ENCODE measurements at places on chromosomes 6 and 20. TPM values are rescaled to one million over a fixed set of nuclear protein-coding genes. Genes with fewer than 3 reads are reported as not detected.
A peak's percentile ranks its signal among the peaks of the same experiment; 100 is the strongest.

DNA sequence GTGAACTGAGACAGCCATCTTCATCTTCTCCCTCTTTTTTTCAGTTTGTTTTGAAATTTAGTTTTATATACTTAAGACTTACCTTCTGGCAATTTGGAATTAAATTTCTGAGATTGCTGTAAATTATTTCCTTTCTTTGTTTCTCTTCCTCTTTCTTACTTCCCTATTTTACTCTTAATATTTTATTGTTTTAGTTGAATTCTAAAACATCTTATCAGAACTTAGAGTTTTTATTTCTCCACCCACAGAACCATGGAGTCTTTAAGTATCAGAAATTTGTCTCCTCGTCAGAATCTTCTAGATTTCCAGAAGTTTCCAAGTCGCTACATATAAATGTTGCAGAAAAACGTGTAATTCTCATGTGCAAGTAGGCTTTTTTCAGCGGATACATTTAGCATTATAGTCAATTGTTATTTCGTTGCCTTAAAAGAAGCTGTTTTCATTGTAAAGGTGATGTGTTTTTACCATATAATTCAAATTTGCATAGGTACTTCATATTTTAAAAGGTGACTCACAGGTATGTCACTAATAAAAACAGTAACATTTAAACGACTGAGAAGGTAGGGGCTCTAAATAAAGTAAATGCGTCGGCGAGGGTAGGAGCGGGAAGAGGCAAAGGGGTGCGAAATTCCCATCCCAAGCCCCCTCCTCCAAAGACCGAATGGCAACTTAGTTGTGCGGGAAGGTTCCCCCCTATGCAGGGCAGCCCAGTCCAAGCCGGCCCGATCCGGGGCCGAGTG lies 866 bp upstream of the MYO6 start:
- DNase-seq = no peak

DNA sequence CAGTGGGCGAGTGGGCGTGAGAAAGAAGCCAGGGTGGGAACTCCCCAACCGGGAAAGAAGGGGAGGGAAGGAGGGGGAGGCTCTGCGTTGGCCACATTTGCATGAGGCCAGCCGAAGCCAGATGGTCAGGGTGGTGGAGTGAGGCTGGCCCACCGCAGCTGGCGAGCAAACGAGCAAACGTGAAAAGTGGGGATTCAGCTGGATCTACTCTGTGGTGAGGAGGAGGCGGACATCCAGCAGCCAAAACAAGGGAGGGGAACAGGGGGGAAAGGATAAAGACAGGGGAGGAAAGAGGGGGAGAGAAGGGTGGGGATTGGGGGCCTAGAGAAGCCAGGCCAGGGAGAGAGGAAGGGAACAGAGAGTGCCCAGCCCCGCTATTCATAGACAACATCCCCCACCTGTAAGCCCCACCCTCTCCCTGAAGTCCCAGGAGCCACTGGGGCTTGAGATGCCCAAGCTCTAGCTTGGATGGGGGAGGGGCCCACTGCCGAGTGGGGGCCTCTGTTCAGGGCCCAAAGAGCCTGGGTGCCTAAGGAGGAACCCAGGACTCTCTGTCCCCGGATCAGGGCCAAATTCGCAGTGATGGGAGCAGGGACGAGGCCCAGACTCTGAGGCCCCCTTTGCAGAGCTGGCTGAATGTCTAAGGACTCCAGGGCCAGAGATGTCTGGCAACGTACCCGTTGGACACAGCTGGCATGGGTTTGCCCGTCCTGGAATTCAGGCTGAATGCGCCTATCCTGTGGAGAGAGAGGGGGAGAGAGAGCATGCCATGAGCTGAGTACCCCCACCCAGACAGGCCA lies 45.1 kb downstream of the CPNE5 start:
- no peak for DNase-seq

DNA sequence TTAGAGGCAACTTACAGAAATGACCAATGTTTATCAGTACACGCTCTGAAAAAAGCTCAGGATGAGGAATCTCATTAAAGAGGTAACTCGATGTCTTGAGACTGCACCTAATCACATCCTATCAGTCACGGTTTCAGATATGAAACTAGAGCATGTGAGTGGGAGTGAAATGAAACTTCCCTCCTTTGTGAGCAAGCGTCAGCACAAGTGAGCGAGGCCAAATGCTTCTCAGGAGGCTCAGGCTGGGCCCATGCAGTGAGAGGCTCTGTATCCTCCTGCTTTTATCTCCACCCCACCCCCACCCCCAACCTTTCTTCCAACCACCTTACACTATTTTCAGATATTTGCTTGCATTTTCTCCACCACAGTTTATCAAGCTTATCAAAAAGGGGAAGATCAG lies 140.8 kb upstream of the RIMS1 start:
- DNase-seq = no peak

DNA sequence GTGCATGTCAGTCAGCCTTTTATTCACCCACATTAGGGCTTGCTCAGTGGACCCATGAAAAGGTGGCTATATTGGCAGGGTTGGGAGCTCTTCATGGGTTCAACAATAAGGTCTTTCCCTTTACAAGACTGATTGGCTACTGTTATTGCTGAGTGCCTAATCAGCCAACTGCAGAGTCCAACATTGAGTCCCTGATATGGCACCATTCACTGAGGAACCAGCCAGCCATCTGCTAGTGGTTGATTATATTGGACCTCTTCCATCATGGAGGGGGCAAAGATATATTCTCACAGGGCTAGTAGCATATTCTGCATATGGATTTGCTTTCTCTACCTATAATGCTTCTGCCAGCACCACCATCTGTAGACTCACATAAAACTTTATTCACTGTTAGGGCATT lies 69.9 kb downstream of the CDKAL1 start:
- DNase-seq = no peak

DNA sequence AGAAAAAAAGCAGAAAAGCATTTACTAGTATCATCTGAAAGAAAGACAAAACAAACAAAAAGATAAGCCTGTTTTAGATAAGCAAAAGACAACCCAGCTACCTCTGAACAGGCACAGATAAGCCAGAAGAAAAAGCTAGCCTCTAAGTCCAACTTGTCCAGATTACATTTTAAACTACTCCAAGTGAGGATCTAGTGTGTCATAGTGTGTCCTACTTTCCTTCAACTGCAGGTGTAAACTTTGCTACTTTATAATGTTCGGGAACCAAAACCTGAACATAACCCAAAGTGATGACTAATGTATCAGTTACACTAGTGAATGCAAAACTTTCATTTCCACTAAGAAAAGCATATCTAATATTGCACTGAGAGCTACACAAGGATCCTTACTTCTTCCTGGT lies 19.5 kb downstream of the ADNP start:
- no peak for DNase-seq

DNA sequence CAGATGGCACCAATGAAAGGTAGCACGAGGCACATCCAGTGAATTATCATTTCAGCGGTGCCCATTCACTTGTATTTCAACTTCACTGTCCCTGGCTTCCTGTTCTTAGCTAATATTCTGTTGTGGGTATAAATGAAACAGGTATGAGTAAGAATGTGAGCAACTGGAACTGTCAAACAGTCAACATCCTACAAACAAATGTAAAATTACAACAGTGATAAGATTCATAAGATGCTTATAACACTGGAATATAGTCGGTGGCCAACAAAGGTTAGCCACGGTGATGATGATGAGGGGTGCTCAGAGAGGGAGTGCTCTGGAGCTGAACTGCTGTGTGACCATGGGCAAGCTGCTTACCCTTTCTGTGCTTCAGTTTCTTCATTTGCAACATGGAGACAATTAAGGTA lies 74.9 kb upstream of the TOX2 start:
- DNase-seq = no peak

- DNase-seq = no peak
These were observed 478.3 kb downstream of the FRK start for GRCh38 chr6:115582386-115582785.

- peak; percentile 88 for DNase-seq
These were observed 11.8 kb upstream of the SCAF8 start for GRCh38 chr6:154721460-154721859.

DNA sequence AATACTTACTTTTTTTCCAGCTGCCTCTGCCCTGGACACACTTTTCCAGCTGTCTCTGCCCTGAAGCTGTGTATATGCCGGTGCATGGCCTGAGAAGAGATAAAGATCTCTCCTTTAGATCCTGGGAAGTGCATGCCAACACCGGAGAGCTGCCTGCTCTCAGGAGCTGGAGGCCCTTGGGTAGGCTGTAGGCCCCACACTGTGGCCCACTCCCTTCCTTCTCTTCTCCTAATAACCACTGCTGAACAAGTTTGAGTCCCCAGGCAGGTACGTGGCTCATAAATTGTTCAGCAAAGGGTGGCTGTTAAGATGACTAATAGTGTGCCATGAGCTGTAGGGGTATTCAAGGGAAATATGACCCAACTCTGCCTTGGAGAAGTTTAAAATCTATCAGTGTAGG lies 102.5 kb downstream of the CD24 start:
- peak; percentile 47 for DNase-seq

DNA sequence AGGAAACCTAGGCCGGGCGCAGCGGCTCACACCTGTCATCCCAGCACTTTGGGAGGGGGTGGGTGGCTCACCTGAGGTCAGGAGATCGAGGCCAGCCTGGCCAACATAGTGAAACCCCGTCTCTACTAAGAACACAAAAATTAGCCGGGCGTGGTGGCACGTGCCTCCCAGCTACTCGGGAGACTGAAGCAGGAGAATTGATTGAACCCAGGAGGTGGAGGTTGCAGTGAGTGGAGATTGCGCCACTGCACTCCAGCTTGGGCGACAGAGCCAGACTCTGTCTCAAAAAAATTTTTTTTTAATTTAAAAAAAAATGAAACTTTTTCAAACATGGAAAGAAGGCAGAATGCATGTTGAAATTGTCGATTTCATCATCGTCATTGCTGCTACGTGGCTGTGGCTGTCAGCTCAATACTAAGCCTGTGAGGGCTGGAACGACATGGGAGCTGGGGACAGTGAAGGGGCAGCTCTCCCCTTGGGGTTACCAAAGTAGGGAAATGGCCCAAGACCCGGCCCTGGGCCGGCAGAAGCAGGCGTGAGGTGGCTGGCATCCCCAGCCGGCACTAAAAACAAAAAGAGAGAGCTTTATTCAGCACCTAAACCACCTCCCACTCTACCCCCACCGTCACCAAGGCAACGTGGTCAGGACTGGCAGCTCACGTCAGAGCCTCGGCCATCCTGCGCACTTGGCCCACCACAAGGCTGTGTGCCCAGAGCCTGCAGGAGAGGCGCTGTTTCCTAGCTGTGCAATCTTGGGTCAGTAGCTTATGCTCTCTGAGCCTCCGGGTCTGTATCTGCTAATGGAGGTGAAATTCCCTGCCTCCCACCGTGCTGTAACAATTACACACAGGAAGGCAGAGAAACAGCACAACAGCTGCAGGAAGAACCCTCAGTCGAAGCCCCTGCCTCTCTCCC lies 30.8 kb downstream of the AGPAT4 start:
- no peak for DNase-seq

- no peak for DNase-seq
These were observed 265.3 kb downstream of the DHX35 start for GRCh38 chr20:39227416-39227815.

- DNase-seq = no peak
These were observed 529.1 kb upstream of the CITED2 start for GRCh38 chr6:139903411-139904157.

DNA sequence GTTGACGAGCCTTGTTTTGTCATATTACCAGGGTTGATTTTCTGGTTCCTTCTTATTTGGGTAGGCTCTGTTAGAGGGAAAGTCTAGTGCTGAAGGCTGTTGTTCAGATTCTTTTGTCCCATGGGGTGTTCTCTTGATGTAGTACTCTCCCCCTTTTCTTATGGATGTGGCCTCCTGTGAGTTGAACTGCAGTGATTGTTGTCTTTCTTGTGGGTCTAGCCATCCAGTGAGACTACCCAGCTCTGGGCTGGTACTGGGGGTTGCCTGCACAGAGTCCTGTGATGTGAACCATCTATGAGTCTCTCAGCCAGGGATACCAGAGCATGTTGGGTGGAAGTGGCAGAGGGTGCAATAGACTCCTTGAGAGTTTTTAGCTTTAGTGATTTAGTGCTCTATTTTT lies 680.6 kb downstream of the RFPL4B start:
- no peak for DNase-seq

DNA sequence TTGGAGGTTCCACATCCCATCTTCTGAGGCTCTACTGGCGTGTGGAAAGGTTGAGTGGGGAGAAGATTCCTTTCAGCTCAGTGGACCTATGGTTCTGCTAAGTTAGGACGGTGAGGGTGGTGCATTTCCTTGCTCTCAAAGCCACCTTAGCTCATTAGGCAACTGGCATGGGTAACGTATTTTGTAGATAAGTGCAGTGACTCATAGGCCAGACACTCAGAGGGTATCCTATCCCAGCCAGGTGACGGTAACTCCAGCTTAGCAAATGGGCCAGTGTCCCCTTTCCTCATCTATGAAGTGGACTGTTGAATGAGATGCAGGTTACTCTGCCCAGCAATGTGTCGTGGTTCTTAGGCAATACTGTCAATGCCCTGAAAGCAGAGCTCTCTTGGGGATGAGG lies 3.7 kb downstream of the RPS6KA2 start:
- DNase-seq = no peak

NCOA7 gene
- 5.0 TPM for total RNA-seq

GRIK2 gene
- not detected for total RNA-seq

KCNK5 gene
- not detected for total RNA-seq

ZSCAN23 gene
- 0.84 TPM for total RNA-seq

ZBP1 gene
- not detected for total RNA-seq

Data from HT1080 (cell line).